ENCODE measurements at places on chromosomes 1 and 21. TPM values are rescaled to one million over a fixed set of nuclear protein-coding genes. Genes with fewer than 3 reads are reported as not detected.

The KIF14 gene
- 6.2 TPM for total RNA-seq

The TMEM52 gene
- total RNA-seq: not detected

The SLC19A1 gene
- 21.6 TPM for total RNA-seq

The C1orf141 gene
- not detected for total RNA-seq

The RCSD1 gene
- not detected for total RNA-seq

The PRMT6 gene
- total RNA-seq: 25.8 TPM

The BOLA1 gene
- 5.9 TPM for total RNA-seq

The FASLG gene
- total RNA-seq: not detected

The RAD54L gene
- 4.5 TPM for total RNA-seq

The TRIM45 gene
- total RNA-seq: 2.3 TPM

The TMEM200B gene
- 7.7 TPM for total RNA-seq

The LAD1 gene
- total RNA-seq: 0.34 TPM

The PLA2G2D gene
- total RNA-seq: not detected

The HMCN1 gene
- 94.5 TPM for total RNA-seq

The SDHB gene
- total RNA-seq: 225 TPM

The LMX1A gene
- total RNA-seq: not detected

The GBP6 gene
- not detected for total RNA-seq

The FAM3B gene
- total RNA-seq: not detected

The HSPA6 gene
- 6.0 TPM for total RNA-seq

The CYYR1 gene
- total RNA-seq: not detected

The CATSPERE gene
- 1.00 TPM for total RNA-seq

The MTF1 gene
- total RNA-seq: 5.5 TPM

The SPRR1B gene
- total RNA-seq: not detected

The GRHL3 gene
- not detected for total RNA-seq

The AIDA gene
- total RNA-seq: 44.6 TPM

The LEFTY2 gene
- total RNA-seq: not detected

The DISP1 gene
- total RNA-seq: 20.7 TPM

The DNALI1 gene
- total RNA-seq: 3.4 TPM

The CALML6 gene
- 0.33 TPM for total RNA-seq

The C1QTNF12 gene
- not detected for total RNA-seq

The SH3D21 gene
- total RNA-seq: 6.9 TPM

The NR1I3 gene
- total RNA-seq: not detected

The MFAP2 gene
- 28.0 TPM for total RNA-seq

The FAM43B gene
- not detected for total RNA-seq

The DRAXIN gene
- total RNA-seq: under 0.01 TPM

The ALG14 gene
- total RNA-seq: 2.5 TPM

The TMEM50A gene
- total RNA-seq: 142 TPM

The HLCS gene
- total RNA-seq: 16.3 TPM

The RNF2 gene
- 31.0 TPM for total RNA-seq

The PADI3 gene
- total RNA-seq: not detected
